SK-N-SH (cell line): ENCODE measurements at places on chromosomes 2 and 18.
A peak's percentile ranks its signal among the peaks of the same experiment; 100 is the strongest.

DNA sequence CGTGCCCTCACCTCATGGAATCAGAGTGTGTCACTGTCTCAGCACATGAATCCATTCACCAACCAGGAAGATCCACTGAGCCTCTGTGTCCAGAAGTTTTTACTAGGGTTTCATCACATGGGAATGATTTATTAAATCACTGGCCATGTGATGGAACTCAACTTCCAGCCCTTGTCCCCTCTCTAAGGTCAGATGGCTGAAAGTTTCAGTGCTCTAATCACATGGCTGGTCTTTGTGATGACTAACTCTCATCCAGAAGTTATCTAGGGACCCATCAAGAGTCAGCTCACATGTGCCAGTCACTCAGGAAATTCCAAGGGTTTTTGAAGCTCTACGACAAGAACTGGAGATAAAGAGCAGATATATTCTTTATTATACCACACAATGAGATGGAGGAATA is 140.5 kb upstream of the GYPC start:
- DNase-seq, result no peak
- H3K4me1 ChIP-seq, result no peaks in the 10 kb centered on the region
- H3K27ac ChIP-seq, result no peak overlapping the region
- no peaks in the 10 kb centered on the region for H3K27me3 ChIP-seq
- H3K36me3 ChIP-seq, result no peaks in the 10 kb centered on the region

GRCh38 chr2:150357770-150358467 is 129.5 kb downstream of the RND3 start:
- H3K4me3 ChIP-seq, result no peak overlapping the region
- H3K36me3 ChIP-seq, result no peaks in the 10 kb centered on the region
- H3K4me1 ChIP-seq, result no peaks in the 10 kb centered on the region
- H3K27me3 ChIP-seq, result no peaks in the 10 kb centered on the region

DNA sequence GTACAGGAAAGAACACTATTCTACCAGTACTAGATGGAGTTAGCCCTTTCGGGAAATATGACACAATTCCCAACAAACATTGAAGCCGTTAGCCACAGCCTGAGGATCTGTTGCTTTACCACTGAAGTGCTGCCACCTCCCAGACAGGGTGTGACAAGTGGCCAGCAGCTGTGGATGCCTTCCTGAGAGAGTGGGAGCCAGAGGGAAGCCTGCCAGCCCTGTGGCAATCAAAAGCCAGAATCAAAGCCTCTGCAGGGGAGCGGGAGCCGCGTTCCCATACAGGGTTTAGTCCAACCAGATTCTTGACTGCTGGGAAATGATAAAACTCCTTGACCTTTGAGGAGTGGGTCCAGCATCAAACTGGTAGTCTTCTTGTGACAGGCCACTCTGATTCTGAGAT is 38.0 kb downstream of the SLC4A1AP start:
- no peak overlapping the region for H3K27ac ChIP-seq
- H3K36me3 ChIP-seq, result no peaks in the 10 kb centered on the region
- no peak overlapping the region for H3K4me3 ChIP-seq

- no peak overlapping the region for H3K4me3 ChIP-seq
- H3K27ac ChIP-seq, result no peak overlapping the region
- peak; percentile 65 for DNase-seq
- no peaks in the 10 kb centered on the region; the same call in 1 of the 2 replicates for H3K27me3 ChIP-seq
- H3K4me1 ChIP-seq, result no peaks in the 10 kb centered on the region
Observed at GRCh38 chr2:64327510-64328414, 126.2 kb upstream of the LGALSL start.

DNA sequence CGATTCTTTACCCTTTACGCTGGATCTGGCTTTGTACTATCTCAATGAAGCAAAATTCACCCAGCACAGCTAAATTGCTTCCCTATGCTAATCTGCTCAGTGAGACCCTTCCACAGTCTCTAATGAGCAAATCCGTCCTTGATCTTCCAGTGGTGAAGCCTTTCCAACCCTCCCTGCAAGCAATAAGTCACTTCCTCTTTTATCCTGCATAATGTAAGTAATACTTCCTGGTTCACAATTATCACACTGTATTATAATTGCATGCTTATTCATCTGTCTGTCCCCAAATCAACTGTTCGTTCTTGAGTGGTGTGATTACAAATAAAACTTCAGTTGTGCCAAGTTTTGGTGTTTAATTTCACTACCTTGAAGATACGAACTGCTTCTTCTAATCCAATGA is 404.0 kb downstream of the ADCYAP1 start:
- H3K36me3 ChIP-seq, result no peaks in the 10 kb centered on the region
- DNase-seq, result no peak
- H3K27me3 ChIP-seq, result no peaks in the 10 kb centered on the region
- H3K4me1 ChIP-seq, result no peaks in the 10 kb centered on the region
- H3K27ac ChIP-seq, result no peak overlapping the region

GRCh38 chr2:158391876-158392275 is 64.7 kb downstream of the CCDC148 start:
- H3K4me1 ChIP-seq, result no peaks in the 10 kb centered on the region
- no peak overlapping the region for H3K4me3 ChIP-seq
- H3K36me3 ChIP-seq, result no peaks in the 10 kb centered on the region
- no peak overlapping the region for H3K27ac ChIP-seq

DNA sequence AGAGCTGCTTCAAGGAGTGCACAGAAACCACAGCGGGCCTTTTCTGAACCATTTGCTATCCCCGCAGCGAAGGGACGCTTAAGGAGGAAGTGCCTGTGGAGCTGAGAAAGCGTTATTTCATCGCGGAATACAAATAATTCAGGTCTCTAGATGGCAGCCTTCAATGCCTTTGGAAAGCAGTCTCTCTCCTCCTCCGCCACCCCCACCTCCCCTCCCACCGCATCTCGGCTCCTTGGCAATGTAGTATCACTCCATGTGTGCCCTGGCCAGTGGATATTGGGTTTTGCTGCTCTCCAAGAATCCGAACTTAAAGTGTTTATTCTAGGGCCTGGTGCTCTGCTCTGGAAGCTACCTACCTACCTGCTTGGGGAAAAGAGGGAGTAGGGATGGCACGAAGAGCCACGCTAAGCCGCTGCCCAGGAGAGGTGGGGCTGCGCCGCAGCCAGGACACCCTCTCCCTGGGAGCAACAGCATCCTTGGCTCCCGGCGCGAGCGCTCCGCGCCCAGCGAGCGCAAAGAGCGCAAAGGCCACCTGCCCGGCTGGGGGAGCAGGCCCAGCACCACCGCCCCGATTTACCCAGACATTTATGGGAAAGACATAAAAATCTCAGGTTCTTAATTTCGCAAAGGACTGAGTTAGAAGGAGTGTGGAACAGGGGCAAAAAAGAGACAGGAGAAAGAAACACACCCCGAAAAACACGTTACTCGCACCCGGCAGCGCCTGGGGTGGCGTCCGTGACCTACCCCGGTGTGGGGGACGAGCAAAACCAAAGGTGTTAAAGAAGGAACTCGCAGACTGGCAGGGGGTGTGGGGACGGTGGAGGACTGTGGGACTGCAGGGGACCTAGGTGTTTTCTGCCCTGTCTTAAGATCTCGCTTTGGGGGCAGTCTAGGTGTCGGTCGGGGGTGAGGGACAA is 1.0 kb downstream of the SPHKAP start:
- H3K27ac ChIP-seq, result no peak overlapping the region
- H3K27me3 ChIP-seq, result no peaks in the 10 kb centered on the region; the same call in 1 of the 2 replicates
- DNase-seq, result peak; percentile 7
- H3K4me3 ChIP-seq, result no peak overlapping the region

GRCh38 chr2:213764849-213765248 is 480.6 kb downstream of the SPAG16 start:
- DNase-seq, result no peak
- no peak overlapping the region for H3K27ac ChIP-seq
- no peaks in the 10 kb centered on the region for H3K36me3 ChIP-seq
- H3K4me3 ChIP-seq, result no peak overlapping the region

DNA sequence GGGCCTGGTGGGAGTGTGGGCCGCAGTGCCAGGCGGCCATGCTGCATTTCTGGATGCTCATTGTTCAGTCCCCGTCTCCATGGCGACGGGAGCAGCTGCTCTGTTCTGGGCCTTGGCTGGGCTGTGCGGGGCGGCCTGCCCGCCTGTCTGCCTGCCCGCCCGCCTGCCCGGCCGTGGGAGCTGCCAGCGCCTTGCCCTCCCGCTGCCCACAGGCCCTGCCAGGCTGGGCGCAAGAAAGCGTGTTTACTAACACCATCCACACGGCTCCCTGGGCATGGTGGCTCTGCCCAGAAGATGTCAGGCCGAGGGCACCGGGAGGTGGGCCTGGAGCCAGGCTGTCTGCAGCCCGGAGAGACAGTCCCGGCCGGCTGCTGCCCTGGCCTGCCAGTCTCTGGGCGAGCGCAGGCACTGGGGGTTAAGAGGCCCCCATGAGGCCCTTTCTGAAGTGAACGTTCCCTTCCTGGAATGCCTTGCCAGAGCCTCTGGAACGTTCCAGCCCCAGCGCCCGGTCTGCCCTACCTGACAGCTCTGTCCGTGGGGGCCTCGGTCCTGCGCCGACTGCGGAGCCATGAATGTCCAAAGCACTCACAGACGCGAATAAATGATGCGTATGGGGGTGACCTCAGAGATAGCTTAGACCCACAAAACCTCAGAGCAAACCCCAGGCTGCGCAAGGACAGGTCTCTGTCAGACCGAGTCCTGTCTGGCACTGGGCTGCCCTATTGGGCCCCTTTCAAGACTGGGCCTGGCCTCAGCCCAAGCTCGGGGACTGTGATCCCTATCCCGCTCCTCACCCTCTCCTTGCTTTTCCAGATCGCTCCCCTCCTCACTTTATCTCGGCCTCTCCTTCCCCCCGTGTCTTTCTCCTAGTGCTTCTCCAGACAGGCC is 44.3 kb downstream of the MYCN start:
- no peaks in the 10 kb centered on the region for H3K36me3 ChIP-seq
- no peak overlapping the region for H3K27ac ChIP-seq
- peak; percentile 87 for DNase-seq
- no peak overlapping the region for H3K4me3 ChIP-seq

- no peaks in the 10 kb centered on the region for H3K27me3 ChIP-seq
- DNase-seq, result no peak
- H3K4me1 ChIP-seq, result no peaks in the 10 kb centered on the region
Observed at GRCh38 chr2:178628605-178629004, 148.3 kb downstream of the PLEKHA3 start.

GRCh38 chr2:6754419-6754818 is 111.3 kb downstream of the CMPK2 start:
- no peak overlapping the region for H3K4me3 ChIP-seq
- H3K27ac ChIP-seq, result no peak overlapping the region

DNA sequence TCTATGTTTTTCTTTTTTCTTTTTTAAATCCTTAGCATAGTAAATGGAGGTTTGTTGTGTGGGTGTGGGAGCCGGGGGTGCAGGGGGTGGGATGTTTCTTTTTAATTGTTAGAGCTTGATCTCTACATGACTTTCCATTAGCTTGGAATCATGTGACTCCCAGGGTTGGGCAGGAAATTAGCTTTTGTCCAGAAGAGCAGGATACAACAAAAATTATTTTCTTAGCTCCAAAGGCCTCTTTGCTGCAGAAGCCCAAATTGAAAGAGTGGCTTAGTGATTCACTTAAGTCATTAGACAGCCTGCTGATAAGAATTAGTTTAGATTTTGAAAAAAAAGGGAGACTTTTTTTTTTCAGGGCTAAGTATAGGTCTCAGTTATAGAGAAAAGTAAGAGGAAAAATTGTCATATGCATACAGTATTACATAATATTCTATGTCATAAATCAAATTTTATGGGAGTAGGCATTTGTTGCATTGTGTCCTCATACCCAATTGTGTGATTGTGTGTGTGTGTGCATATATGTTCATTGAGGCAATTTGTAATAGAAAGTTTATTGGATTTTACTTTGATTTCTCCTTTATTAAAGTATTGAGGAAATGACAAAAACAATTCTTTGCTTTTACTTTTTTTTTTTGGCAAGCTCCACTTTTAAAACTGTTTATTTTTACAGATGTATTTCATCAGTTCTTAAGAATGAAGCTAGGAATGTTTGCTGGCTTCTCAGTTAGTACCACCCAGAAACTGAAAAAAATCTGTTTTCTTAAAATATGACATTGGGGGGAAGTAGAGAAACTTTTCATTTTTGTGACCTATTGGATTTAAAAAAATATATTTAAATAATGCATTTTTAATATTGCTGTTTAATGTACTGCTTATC is 47.4 kb downstream of the TSPYL6 start:
- DNase-seq, result peak; percentile 29
- peak overlapping the region; percentile 48 for H3K27ac ChIP-seq
- peaks cover 15% of the 10 kb centered on the region for H3K4me1 ChIP-seq
- no peaks in the 10 kb centered on the region for H3K36me3 ChIP-seq
- H3K4me3 ChIP-seq, result no peak overlapping the region

- peak; percentile 97 for DNase-seq
- no peaks in the 10 kb centered on the region for H3K36me3 ChIP-seq
Observed at GRCh38 chr2:216081487-216082116, at the start of the genes PECR and TMEM169. Gene PECR (minus strand): TSS chr2:216081809. CDS start chr2:216081741, 68 bp downstream. Gene TMEM169 (plus strand): TSS chr2:216081919. CDS start chr2:216095964, 14,045 bp downstream.

- DNase-seq, result no peak
- no peak overlapping the region for H3K27ac ChIP-seq
- no peak overlapping the region for H3K4me3 ChIP-seq
- 0 out of 2 replicates have a peak, but pooled peaks cover 5% of the 10 kb centered on the region for H3K4me1 ChIP-seq
- H3K36me3 ChIP-seq, result no peaks in the 10 kb centered on the region
Observed at GRCh38 chr18:61738488-61738887, 154.3 kb downstream of the RNF152 start.

- no peak overlapping the region for H3K27ac ChIP-seq
- no peak overlapping the region for H3K4me3 ChIP-seq
- no peaks in the 10 kb centered on the region for H3K27me3 ChIP-seq
Observed at GRCh38 chr18:3472681-3473544, 22.9 kb downstream of the TGIF1 start.

GRCh38 chr2:128809880-128810279 is 491.2 kb upstream of the HS6ST1 start:
- H3K36me3 ChIP-seq, result no peaks in the 10 kb centered on the region
- DNase-seq, result no peak
- no peak overlapping the region for H3K27ac ChIP-seq
- no peaks in the 10 kb centered on the region for H3K27me3 ChIP-seq

DNA sequence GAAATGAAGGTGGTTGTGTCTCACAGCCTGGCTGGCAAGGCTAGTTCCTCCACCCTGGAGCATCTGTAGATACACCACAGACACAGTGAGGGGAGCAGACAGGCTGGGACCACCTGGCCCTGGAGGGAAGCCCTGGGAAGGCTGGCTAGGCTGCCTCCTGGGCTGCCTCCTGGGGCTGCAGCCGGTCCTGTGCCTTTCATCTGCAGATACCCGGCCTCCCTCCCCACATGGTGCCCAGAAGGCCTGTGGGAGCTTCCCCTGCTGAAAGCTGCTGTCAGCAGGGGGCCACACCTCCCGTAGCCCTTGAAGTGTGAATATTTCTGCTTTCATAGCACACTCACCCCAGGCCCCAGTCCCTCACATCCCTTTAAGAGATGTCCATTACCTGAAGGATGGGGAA is 37.6 kb downstream of the SDC1 start:
- no peaks in the 10 kb centered on the region for H3K27me3 ChIP-seq
- H3K36me3 ChIP-seq, result no peaks in the 10 kb centered on the region
- peaks cover 25% of the 10 kb centered on the region; the same call in 1 of the 2 replicates for H3K4me1 ChIP-seq
- H3K4me3 ChIP-seq, result no peak overlapping the region
- H3K27ac ChIP-seq, result no peak overlapping the region
- DNase-seq, result no peak
